ENCODE measurements at places on chromosomes 2 and 18.

DNA sequence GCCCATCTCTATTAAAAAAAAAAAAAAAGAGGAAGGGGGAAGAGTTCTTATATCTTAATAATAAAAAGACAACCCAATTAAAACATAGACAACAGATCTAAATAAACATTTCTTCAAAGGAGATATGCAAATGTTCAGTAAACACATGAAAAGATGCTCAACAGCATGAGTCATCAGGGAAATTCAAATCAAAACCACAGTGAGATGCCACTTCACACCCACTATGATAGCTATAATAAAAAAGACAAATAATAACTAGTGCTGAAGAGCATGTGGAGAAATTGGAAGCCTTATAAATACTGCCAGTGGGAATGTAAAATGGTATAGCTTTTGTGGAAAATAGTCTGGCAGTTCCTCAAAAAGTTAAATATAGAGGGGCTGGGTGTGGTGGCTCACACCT is 61.5 kb upstream of the CYP20A1 start:
- no peak for DNase-seq

- no peak for DNase-seq
Measured at GRCh38 chr18:10444314-10445006, 10.0 kb upstream of the APCDD1 start.

DNA sequence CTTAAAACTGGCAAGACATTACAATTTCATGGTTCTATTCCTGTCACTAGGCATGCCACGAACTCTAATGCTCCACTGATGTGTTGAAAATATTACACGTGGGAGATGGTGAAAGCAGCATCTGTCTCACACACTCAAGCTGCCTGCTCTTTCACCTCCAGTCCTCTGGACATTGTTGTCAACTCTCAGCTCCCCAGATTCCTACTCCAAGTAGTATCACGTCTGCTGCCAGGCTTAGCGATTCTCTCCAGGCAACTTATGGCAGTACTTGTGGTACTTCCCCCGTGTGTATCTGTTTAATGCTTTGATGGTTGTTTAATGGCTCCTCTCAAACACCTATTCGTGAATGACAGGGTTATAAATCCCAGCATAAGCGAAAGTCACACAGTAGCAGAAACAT is 103.8 kb downstream of the TMEFF2 start:
- DNase-seq = no peak

DNA sequence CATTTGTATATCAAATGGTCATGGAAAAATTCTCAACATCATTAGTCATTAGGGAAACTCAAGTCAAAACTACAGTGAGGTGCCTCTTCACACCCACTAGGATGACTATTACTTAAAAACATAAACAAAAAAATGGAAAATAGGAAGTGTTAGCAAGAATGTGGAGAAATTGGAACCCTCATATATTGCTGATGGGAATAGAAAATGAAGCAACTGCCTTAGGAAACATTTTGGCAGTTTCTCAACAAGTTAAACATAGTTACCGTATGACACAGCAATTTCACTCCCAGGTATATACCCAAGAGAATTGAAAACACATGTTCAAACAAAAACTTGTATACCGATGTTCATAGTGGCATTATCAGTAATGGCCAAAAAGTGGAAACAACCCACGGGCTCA is 18.1 kb upstream of the CYP26B1 start:
- DNase-seq = no peak

DNA sequence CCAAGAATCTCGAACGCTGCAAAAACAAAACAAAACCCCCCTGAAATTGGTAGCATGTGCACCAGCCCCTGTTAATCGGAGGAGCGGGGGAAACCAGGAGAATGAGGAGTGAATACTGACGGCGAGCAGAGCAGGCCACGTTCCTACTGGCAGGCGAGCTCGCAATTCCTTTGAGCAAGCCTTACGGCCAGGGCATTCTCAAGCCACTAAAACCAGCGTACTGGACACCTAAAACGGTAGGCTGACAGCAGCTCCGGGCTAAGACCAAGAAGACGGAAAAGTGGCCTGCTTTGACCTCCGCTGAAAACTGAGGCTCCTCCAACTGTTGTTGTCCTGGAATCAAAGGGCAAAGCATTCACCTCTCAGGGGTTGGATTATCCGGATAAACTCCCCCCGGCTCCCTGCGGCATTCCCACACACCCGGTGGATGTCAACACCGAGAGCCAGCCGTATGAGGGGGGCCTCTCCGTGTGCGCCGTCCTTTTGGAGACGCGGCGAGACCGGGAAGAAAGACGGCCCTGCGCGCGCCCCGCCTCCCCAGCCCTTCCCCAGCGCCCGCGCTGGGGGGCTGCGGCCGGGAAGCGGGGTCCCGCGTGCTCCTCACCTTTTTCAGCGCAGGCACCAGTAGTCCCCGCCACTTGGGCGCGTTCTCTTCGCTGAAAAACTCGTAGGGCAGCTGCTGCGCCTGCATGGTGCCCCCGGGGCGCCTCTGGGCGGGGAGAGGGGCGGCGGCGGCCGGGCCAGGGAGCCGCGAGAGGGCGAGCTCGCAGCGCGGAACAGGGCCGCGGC is 925 bp downstream of the SOS1 start:
- no peak for DNase-seq
